ENCODE measurements at places on chromosomes 2 and 18. TPM values are rescaled to one million over a fixed set of nuclear protein-coding genes. Genes with fewer than 3 reads are reported as not detected.

DNA sequence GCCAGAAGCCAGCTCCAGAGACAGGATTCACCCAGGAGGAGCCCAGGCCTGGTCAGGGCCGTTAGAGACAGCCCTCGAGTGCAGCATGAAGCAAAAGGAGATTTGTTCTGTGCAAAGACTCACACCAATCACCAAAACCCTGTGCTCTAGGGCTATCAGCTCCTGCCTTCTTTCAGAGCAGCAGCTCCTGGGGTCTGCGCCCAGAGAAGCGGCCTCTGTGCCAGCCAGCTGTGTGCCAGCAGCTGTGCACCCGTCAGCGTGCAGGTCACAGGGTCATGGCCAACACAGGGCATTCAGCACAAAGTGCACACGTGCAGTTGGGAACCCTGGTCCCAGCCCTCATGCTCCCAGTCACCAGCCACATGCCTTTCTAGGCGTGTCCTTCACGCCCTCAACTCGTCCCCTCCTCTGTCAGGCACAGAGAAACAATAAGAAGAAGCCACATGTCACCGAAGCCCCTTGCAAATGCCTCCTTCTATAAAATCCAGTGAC lies 49.3 kb downstream of the ZNF516 start:
- no peak for DNase-seq
- H3K27me3 ChIP-seq, result peaks cover 14% of the 10 kb centered on the region
- no peak overlapping the region for H3K4me3 ChIP-seq

GRCh38 chr2:1318366-1319009 lies 94.8 kb upstream of the TPO start:
- no peaks in the 10 kb centered on the region for H3K36me3 ChIP-seq
- H3K4me3 ChIP-seq, result no peak overlapping the region
- H3K4me1 ChIP-seq, result no peaks in the 10 kb centered on the region
- no peaks in the 10 kb centered on the region for H3K27me3 ChIP-seq

DNA sequence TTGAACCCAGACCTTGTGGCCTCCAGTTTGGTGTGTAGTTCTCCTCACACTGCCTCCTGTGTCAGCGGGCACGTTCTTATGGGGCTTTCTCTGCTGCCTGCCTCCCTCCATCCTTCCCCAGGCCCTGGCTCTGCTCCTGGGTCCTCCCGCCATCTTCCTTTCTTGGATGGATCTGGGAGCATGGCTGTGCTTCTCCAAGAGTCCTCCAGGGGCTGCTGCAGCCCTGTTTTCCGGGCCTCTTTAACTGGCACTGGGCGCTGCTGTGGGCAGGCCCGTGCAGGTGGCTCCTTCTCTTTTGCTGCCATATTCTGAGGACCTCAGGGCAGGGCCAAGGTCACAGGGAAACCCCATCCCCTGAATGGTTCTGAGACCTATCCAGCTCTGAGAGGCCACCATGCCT lies 17.8 kb downstream of the THNSL2 start:
- H3K27ac ChIP-seq, result no peak overlapping the region
- peaks cover 27% of the 10 kb centered on the region for H3K4me1 ChIP-seq
- H3K4me3 ChIP-seq, result no peak overlapping the region
- H3K36me3 ChIP-seq, result no peaks in the 10 kb centered on the region
- no peaks in the 10 kb centered on the region for H3K27me3 ChIP-seq

Gene MRPL44
- total RNA-seq, result 37.3 TPM

Gene GALNT5
- total RNA-seq, result not detected

Measured in activated CD4-positive, alpha-beta T cell treated with anti-CD3 and anti-CD28 coated beads, Interleukin-2, amount 10 ng/mL, durations not matched to agents 24 days and 14 days (primary cell).